ENCODE measurements at places on chromosomes 5 and 9. TPM values are rescaled to one million over a fixed set of nuclear protein-coding genes. Genes with fewer than 3 reads are reported as not detected.

DMRT3 gene
- not detected for total RNA-seq

IFNK gene
- not detected for total RNA-seq

DNA sequence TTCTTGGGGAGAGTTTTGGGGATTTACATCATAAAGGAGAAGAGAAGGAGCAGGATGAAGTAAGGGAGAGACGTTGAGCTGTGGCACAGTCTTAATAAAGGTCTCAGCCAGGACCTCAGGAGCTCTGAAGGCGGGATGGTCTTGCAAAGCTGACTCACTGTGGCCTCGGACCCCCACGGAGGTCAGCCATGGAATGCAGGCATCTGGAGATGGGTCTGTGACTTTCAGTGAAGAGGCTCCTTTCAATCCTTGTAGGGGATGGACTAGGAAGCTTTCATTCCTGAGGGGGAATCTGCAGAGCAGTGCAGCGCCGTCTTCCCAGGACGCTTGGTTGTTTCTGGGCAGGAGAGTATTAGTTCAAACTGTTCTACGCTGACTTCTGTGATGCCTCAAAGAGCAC, 65.7 kb upstream of the BASP1 start:
- DNase-seq, result peak; percentile 92

DNA sequence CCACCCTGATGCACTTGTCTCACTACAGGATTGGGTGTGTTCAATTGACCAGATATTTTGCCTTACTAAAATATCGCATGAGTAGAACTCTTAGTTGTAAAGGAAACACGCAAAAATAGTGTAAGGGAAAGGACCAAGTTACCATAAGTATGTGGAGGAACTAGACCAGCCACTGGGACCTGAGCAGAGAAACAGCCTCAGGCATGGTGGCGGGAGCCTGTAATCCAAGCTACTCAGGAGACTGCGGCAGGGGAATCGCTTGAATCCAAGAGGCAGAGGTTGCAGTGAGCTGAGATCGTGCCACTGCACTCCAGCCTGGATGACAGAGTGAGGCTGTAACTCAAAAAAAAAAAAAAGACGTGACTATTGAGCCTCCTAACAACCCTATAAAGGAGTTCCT, 117.9 kb upstream of the SPATA31C2 start:
- DNase-seq, result no peak

- no peak for DNase-seq
These were observed 327.2 kb downstream of the DEPDC1B start for GRCh38 chr5:60372786-60373185.

- peak; percentile 61 for DNase-seq
These were observed 30.9 kb upstream of the SLC46A2 start for GRCh38 chr9:112921549-112921948.

DNA sequence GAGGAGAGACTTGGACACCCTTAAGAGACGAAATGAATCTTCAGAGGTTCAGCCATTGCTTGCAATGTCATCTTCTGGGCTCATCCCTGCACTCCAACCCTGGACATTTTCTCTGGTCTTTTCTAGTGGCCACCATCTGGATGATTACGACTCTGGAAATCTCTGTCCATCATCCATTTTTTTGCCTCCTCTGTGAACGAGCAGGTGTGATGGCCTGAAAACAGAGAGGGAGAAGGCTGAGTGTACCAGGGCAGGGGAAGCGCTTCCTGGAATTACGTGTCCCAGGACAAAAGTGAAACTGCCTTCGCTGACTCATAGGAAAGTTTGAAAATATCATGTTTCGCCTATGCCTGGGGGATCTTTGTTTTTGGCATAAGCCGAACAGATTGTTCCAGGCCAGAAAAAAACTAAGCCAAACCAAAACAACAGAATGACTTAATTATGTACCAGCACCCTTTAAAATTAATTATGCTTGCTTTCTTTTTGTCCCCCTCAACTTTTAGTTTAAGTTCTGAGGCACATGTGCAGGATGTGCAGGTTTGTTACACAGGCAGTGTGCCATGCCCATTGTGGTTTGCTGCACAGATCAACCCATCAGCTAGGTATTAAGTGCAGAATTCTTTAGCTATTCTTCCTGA, 31.9 kb downstream of the ANKRD33B start:
- no peak for DNase-seq

- DNase-seq, result no peak
These were observed 58.0 kb downstream of the GDA start for GRCh38 chr9:72207278-72207677.

DNA sequence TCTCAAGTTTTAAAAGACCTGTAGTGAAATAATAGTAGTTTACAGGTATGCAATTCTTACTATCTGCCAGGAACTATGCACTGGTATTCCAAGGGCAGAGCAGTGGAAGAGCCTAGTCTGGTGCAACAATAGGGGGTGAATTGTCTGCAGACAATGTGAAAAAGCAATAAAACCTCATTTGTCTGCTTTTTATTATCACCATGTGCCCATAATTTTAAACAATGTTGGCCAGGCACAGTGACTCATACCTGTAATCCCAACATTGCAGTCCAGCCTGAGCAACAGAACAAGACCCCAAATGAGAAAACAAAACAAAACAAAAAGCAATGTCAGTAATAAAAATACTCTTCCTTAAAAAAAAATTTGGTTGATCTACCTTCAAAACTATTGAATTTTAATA, 12.2 kb upstream of the SLC44A1 start:
- no peak for DNase-seq
